ENCODE measurements at places on chromosomes 16 and 17.

GRCh38 chr16:50884066-50884860 lies 142.4 kb downstream of the CYLD start:
- DNase-seq, result no peak

DNA sequence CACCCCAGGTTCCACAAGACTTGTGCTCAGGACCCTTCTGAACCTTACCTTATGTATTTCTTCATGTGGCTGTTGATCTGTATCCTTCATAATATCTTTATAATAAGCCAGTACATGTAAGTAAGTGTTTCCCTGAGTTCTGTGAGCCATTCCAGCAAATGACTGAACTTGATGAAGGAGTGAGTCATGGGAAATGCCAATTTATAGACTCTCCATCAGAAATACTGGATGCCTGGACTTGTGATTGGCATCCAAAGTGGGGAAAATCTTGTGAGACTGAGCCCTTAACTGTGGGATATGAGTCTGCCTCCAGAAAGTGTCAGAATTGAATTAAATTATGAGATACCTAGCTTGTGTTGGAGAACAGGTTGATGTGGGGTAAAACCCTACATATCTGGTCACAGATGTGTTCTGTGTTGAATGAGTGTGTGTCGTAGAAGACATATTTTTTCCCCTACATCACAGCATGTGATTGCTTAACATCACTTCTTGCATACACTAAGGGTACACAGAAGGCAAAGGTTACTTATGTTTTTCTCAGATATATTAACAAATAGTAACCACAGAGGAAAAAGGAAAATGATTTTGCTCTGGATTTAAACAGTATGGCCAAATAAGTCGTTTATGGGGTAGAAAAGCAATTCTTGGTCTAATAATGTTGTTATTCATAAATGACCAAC lies 70.2 kb upstream of the NETO2 start:
- DNase-seq, result no peak

DNA sequence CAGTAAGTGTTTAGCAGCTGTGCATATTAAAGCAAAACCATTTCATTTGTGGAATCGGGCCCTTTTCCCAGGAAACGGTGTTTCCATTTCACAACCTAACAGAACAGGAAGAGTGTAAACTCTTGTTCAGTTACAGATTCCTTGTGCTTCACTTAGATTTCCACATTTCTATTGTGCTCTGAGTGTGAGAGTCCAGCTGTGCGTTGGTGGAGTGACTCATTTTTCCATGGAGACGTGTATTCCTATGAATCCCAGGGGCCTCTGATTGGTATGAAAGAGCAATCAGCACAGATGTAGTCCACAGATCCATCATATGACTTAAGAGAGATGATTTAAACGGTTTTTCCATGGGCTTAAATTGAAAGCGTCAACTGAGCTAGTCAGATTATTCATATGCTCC lies 13.3 kb upstream of the CAVIN1 start:
- DNase-seq, result no peak

DNA sequence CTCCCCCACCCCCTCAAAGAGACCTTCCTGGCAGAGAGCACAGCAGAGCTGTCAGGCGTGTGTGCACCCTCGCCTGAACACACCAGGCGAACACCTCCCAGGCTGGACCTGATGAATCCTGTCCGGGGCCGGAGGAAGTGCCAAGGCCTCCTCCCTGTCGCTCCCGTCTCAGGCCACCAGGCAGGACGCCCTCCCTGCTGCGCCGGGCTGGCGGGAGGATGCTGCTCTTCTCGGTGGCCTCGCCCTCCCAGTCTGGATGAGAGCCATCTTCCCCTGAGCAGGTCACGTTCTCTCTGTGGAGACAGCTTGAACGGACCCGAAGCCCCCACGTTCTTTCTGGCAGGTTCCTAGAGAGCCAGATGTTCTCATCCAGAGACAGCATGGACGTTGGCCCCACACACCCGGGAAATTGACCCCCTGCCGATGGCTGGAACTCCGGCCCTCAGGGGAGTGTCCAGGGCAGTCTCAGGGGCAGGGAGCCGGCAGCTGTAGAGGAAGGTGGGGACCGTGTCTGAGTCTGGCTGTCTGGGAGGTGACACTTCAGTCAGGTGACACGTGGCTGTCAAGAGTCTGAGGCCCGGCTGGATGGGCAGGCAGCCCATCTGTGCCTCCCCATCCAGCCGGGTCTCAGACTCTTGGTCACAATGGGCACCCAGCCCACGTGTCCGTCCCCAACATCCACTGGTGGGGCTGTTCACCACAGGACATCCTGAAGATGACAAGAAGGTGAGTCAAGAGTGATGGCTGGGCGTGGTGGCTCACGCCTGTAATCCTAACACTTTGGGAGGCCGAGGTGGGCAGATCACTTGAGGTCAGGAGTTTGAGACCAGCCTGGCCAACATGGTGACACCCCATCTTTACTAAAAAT lies 5.0 kb upstream of the TIMP2 start:
- no peak for DNase-seq

GRCh38 chr17:41593306-41593981 lies 6.7 kb upstream of the KRT14 start:
- no peak for DNase-seq

DNA sequence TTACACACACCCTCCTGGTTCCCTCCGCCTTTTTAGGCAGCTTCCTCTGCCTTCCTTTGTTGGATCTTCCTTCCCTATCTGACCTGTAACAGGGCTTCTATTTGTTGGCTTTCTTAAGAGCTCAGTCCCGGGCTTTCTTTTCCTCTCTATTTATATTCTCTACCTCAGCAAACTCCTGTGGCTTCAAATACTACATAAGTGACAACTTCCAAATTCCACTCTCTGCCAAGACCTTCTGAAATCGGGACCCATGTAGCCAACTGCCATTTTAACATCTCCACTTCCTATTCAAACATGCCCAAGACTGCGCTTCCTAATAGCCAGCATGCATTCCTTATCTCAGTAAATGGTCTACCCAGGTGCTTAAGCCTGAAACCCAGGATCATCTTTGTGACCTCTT lies 128.1 kb downstream of the MRTFB start:
- DNase-seq, result no peak

DNA sequence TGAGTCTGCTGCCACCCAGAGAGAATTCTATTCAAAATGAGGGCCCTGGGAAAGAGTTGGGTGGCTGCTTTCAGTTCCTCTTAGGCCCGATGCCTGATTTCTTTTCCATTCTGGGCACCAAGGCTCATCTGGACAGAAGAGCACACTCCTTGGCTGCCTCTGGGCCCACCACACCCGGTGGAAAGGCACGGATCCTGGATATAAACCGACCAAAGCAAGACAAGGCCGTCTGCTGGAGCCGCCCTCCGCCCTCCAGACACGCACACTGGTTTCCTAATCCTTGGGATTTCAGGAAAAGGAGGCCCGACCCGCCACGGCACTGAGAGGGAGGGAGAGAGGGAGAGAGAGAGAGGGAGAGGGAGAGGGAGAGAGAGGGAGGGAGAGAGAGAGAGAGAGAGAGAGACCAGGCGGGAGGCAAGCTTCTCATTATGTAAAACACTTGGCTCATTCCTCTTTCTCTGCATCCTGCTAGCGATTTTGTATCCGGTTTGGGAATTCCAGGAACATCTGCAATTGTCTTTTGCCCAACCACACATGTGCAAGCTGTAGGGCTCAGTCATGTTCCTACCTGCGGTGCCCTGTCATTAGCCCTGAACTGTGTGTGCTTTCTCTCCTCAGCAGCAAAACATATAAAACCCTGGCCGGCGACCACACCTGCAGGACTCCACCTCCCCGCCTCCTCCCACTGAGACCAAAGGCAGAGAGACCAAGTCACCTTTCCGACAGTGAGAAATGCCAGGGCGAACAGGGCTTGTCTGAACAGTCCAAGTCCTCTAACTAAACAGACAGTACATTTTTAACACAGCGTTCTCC lies 347.2 kb downstream of the SOX9 start:
- DNase-seq, result no peak

DNA sequence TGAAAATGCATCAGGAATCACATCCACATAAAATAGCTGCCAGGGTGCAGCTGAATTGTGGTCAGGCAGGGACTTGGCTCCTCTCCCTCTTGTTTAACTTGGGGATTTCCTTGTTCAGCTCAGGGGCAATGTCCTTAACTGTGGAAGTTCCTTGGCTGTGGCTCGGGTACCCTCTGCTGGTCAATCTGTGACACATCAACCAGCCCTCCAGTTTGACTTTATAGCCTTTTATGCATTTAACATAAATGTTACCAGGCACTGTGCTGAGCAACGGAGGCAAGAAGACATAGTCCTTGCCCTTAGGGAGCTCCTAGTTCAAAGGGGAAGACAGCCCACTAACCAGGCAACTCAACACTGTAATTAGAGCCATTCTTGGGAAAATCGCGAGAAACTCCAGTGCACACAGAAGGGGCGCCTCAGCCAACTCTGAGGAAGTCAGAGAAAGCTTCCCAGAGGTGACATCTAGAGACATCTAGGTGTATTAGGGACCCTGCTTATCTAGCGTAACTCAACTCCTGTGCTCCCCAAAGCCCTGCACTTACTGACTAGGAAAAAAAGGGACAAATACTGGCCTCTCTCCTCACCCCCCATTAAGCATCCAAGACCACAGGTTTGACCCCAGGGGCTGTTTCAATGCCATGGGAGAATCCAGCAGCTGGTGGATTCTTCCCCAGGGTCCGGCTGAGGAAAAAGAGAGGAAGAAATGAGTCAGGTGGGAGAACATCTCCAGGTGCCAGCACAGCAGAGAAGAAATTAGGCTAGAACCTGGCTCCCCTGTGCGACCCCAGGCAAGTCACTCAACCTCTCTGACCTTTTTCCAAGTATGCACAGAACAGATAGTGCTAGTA lies 17.3 kb upstream of the EEF2K start:
- peak; percentile 79 for DNase-seq

DNA sequence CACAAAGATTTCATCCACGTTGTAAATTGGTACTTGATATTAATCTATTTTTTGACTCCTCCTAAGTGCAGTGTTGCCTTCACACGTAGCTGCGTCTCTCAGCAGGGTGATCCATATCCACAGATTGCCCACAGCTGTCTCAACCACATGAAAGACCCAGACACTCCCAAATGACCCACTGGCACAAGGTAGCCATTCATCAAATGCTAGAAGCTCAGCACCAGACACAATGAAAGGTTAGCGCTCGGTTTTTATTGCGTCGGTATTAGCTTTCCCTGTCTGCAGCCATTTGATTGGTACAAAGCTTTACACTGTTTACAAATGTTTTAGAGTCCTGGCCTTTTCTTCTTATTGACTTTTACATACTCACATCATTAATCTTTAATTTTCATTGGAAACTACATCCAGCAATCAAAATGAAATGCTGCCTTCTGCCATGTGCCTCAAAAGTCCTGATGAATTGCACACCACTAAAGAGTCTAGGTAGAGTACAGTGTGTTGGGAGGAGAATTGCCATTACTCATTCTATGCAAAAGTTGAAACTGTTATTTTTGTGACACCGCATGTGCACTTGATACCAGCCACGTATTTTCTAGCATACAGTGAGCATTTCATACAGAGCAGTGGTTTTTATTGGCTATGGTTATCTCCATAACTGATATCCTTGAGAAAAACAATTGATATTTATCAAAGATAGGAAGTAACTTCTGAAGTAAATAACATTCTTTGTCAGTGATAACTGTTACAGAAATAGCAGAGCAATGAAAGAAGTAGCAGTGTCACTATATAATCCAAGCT lies 127.3 kb upstream of the NUDT7 start:
- no peak for DNase-seq

GRCh38 chr16:88423448-88423850 lies 29.6 kb upstream of the ZFPM1 start:
- DNase-seq, result no peak

DNA sequence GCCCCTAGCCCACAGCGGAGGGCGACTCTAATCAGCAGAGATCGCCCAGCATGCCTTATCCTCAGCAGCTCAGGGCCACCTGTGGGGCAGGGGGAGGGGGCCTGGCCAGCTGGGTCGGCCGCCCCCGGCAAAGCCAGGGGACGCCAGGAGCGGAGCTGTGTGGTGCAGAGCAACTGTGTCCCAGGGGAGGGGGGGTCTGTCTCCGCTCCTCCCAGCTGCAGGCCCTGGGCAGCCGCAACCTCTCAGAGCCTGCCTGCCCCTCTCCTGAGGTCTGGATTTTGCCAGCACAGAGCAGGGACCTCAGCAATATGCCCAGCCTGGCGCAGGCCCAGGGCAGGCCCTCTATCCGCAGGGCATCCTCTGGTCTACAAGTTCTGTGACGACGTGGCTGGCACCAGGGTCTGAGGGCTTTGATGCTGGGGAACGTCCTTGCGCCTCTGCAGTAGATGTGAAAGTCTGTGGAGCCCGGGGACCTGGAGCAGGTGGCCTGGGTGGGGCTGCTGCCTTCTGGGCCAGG lies 36.5 kb upstream of the SLC38A10 start:
- DNase-seq, result no peak

DNA sequence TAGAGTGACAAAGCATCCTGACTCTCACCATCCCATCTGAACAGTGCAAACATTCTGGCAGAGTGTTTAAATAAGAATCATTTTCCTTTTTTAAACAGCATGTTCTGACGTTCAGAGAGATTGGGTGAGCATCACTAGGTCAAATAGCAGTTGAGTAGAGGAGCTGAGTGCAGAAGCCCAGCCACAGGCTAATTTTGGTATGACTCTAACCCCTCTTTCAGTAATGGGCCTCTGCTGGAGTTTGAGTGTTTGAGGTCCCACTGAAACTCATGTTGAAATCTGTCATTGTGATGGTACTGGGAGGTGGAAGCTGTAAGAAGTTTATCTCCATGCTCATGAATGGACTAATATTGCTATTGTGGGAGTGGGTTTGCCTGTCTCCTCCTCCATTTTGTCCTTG lies 194.4 kb downstream of the SALL1 start:
- DNase-seq, result no peak

DNA sequence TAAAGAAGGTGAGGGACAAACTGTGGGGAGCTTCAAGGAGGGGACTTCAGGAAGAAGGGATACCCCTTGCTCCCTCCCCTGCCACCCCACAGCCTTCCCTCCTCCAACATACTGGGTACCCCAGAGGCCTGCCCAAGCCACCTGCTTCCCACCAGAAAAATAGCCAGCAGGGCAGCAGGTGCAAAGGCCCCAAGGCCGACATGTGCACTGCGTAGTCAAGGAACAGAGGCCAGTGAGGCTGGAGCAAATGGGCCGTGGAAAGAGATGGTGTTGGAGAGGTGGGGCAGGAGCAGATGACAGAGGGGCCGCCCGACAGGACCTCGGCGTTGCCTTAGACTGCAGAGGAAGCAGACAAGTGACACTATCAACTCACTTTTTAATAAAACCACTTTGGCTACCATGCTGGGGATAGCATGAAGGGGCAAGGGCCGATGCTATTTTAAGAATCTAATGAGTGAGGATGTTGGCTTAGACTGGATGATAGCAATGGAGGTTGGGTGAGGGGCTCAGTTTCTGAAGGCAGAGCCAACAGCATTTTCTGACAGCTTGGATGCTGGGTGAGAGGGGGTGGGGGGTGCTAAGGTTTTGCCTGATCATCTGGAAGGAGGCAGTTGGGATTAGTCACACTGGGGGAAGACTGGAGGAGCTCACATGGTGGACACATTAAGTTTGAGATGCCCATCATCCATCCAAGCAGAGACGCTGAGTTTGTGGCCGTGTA lies 72.8 kb upstream of the TOB1 start:
- no peak for DNase-seq

- DNase-seq, result no peak
These were observed 38.8 kb downstream of the BAHCC1 start for GRCh38 chr17:81434072-81434471.

Measured in NCI-H2029 treated with DMSO at 0.1 percent for 48 hours (cell line).